ENCODE measurements at places on chromosomes 3 and 15.

DNA sequence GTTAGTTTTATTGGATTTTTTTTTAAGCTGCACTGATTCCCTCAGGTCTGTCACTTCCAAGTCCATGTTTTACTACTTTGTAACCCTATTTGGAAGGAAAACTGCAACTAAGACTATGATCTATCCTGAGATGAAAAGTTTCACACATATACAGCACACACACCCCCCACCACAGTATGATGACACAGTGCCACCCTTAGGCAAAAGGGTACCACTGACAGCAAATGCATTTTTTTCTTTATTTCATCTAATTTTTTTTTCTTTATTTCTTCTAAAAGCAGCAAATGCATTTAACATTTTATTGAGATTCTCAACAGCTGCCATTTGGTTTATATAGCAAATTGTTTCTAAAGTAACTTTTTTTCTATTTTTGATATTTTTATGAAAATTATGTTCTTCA lies 21.2 kb downstream of the NGRN start:
- no peak for DNase-seq

GRCh38 chr3:89043406-89043932 lies 64.0 kb upstream of the EPHA3 start:
- no peak for DNase-seq

GRCh38 chr15:90388462-90389380 lies 679 bp downstream of the IQGAP1 start:
- DNase-seq, result peak; percentile 75

DNA sequence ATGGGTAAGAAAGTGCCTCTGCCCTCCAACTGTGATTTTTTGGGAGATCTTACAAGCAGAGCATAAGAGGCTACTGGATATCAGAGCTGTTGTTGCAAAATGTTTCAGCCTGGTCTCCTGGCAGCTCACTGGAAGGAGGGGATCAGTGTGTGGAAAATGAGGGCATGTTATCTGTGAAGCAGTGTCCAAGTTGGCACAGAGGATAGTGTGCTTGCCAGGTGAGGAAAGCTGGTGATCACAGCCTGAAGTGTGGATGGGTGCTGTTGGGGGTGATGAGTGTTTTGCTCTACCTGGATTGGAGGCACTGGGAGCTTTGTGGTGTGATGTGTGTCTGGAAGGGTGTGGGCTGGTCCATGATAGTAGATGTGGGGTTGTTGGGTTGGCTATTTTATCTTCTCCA lies 69.3 kb downstream of the MCTP2 start:
- DNase-seq, result no peak

DNA sequence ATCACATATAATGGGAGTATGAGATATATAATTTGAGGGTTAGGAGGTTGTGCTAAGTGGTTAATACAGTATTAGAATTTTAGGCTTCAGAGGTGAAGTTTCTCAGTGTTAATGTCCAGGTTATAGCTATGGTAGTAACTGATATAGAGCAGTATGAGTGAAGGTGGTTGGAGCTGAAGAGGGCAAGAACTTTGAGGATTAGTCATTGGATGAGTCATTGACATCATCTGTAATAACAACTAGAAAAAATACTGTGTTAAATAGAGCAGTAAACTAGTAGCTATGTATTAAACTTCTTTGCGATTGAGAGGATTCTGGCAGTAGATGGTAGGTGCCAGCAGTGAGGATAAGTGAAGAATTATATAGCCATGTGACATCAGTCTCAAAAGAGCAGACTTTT lies 47.5 kb upstream of the EIF3J start:
- DNase-seq, result no peak

- DNase-seq, result no peak
Measured at GRCh38 chr3:132293251-132293650, 24.0 kb upstream of the ACP3 start.

- no peak for DNase-seq
Measured at GRCh38 chr15:79640206-79640605, 208.1 kb downstream of the MINAR1 start.

- no peak for DNase-seq
Measured at GRCh38 chr15:77975332-77976094, 102.0 kb downstream of the TBC1D2B start.

DNA sequence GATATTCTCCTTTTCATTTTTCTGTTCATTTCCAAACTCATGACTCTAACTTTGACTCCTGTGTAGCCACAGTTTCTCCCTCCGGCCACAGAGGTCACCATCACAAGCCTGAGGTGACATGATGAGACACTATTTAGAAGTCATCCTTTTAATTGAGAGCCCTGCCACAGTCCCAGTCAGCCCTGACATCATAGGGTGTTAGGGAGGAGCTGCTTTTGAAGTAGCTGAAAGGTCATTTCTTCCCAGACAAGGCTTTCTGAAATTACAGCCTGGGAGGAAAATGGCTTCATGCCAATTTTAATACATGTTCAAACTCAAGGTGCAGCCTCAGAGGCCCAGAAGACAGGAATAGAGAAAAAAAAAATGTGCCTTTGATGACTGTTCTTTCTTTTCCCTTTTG lies 532.8 kb upstream of the TGFBR2 start:
- no peak for DNase-seq

DNA sequence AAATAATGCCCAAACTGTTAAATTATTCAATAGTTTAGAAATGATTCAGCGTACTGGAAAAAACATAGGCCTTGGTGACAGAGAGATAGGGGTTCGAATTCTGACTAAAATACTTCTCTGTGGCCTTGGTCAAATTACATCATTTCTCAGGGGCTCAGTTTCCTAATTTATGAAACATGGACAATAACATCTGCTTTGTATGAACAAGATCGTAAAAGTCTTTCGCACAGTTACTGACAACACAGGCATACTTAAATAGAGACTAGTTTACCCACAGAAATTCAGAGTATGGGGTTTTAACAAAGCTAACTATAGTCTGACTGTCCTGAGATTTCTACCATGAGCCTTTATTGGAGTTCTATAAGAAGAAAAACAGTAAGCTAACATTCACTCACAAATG lies 440.4 kb downstream of the FHIT start:
- DNase-seq, result no peak

- DNase-seq, result no peak
Measured at GRCh38 chr3:23396746-23397145, 193.6 kb downstream of the UBE2E2 start.

DNA sequence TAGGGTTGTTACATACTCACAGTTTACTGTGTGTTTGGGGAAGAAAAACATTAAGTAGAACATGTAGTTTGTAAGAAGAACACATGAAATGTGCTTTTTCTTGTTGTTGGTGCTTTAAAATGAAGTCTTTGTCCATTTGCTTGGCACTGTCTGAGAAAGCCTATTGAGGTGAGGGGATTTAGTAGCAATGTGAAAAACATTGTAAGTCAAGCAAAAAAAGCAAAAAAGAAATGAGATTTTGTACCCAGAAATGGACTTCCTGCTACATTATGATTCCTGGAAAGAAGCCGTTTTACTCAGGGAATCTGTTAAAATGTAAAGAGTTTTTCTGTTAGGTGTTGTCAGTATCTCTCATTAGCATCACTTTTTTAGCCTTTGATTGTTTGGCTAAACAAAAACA lies 59.9 kb downstream of the KAT2B start:
- no peak for DNase-seq

- DNase-seq, result no peak
Measured at GRCh38 chr3:138206196-138206595, 19.1 kb downstream of the ARMC8 start.

GRCh38 chr3:59052803-59053411 lies 3.1 kb upstream of the CFAP20DC start:
- DNase-seq, result no peak

- no peak for DNase-seq
Measured at GRCh38 chr15:75114796-75115195, 86.9 kb upstream of the C15orf39 start.

GRCh38 chr3:71905426-71905825 lies 120.5 kb upstream of the PROK2 start:
- DNase-seq, result no peak

DNA sequence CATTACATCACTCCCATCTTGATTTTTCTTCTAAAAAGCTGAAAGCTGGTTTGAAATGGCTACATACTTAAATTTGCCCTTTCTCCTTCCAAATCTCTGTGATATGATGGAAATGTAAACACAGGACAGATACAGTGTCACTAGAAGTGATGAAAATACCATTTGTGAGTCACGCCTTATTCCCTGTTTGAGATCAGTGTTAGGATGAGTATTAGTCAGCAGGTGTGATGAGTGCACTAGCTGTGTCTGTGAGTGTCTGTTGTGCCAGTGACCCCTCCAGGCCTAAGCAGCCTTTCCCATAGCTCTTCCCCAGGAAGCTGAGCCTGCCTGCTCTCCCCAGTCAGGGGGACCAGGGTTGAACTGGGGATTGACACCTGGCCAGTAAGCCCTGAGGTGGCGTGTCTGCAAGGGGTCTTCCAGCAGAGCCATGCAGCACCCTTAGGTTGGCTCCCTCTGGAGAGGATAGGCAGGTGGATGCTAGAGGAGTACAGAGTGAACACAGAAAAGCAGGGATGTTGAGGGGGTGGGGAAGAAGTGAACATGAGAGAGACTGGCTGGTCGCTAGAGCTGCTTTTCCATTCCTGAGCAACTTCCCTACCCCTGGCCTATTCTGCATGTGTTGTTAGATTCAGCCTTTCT lies 92.0 kb downstream of the PDE8A start:
- no peak for DNase-seq

DNA sequence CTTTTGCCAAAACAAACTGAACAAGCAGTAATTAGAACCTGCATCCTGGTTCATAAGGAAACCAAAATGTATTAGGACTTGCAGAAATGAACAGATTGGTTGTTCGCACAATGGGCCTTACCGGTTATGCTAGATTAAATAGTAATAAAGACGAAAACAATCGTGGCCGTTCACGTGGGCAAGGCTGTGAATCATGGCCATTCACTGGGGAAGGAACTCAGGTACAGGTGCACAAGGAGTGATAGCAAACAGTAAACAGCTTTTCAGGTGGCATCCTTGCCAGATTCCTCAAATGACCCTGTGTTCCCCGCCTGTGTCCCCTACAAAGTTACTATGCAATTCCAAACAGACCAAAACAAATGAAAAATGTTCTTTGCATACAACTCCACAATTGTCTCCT lies 8.2 kb downstream of the LRIG1 start:
- no peak for DNase-seq

- no peak for DNase-seq
Measured at GRCh38 chr15:48996276-48996675, 32.6 kb upstream of the SHC4 start.

GRCh38 chr3:140076552-140076951 lies 141.6 kb downstream of the CLSTN2 start:
- DNase-seq, result no peak

DNA sequence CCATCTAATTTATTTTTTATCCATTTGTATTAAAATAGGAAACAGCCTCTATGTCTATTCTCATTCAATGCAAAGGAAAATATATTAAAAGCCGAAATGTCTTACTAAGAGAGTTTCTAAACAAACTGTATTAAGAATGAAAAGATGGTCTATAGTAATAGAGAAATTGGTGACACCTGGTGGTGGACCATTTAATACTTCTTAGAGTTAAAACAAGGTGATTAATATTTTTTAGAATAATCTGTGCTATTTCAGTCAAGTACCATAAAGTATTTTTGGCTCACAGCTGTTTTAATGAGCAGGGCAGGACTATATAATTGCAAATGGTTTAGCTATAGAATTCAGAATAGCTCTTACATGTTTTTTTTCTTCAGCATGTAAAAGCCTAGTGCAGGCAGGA lies 55.7 kb downstream of the SYNPR start:
- no peak for DNase-seq

DNA sequence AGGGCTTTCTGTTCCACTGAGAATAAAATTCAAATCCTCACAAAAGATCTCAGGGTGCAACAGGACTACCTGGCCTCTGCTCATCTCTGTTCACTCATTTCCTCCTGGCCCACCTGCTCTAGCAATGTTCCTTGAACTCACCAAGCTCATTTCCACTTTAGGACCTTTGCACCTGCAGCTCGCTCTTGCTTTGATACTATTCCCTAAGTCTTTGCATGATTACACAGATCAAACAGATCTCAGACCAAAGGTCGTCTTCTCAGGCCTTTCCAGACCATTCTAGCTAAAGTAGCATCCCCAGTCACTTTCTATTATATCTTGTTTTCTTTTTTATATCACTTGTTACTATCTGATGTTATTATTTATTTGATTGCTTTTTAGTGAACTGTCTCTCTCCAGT lies 54.7 kb downstream of the B3GNT5 start:
- no peak for DNase-seq

- no peak for DNase-seq
Measured at GRCh38 chr3:116474032-116474780, 28.9 kb upstream of the LSAMP start.

DNA sequence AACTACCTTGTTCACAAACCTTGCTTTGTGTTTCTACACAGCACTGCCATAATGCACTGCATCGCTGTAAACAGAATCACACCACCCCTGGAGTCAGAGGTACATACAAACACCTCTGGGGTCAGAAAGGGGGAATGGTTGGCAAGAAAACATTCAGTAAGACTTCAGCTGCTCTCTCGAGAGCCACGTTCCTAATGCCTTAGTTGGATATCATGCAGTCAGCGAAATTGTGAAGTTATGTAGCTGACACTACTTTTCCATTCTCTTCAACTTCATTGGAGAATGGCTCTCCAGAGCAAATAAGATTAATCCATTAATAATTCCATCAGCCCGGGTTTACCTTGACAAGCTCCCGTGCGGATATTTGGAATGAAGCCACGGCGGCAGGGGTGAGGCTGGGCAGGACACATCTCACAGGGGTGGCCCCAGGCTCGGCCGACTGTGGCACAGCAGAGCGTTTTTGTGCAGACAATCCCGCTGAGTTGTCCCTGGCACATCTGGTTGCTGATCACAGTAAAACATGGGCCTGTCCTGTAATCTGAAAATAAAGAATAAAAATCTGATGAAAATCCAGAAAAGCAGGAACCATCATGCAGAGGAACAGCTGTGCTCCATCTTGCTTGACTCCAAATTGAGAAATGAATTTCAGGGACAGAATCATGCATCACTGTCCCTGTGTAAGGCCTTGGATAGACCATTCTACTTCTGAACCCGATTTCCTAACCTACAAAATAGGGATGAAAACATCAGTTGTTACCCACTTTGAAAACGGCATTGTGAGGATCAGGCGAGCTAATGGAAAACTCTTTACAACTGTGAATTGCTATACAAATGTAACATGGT lies 108.0 kb downstream of the FBN1 start:
- no peak for DNase-seq

DNA sequence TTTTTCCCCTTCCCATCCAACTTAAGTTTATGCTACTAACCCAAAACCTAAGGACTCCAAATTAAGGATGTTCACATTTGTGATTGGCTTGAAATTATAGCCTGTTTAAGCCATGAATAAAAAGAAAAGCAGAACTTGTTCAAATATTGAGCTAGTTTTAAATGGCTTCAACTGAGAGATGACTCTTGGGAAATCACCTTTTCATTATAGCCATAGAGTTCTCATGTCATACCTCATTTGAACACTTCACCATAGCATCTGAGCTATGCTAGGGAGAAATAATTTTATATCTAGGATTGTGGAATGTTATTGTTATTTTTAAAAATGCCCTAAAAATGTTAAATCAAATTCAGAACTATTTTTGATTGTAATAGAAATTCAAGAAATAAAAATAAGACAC lies 409.2 kb upstream of the RARB start:
- DNase-seq, result no peak
